ENCODE measurements at places on chromosomes 5 and 9.

GRCh38 chr5:55226934-55227663, at the start of gene MCIDAS:
Gene MCIDAS, minus strand, starts transcription at chr5:55227315. Its CDS starts 177 bp downstream, at chr5:55227138.
- DNase-seq: peak; percentile 61

DNA sequence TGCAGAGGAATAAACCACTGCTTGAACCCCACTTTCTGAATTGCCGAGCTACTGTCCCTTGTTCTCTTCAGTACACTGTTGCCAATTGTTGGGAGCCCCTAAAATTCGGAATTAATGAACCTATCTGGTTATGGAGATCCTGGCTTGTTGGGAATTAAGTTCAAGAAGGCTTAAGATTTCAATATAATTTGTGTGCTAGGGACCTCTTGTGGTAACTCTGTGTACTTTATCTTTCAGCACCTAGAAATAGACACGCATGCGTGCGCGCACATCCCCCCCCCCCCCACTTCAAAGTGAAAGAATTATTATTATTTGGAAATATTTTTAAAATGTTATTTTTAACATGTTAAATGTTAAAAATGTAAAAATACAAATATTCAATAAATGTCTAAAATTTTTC, 53.3 kb upstream of the FAM169A start:
- DNase-seq: no peak

- no peak for DNase-seq
Measured at GRCh38 chr5:66362046-66362445, 217.9 kb downstream of the SREK1 start.

GRCh38 chr5:60945813-60946187, 795 bp downstream of the NDUFAF2 start:
- no peak for DNase-seq

GRCh38 chr5:60535198-60535597, 164.8 kb downstream of the DEPDC1B start:
- DNase-seq: no peak

DNA sequence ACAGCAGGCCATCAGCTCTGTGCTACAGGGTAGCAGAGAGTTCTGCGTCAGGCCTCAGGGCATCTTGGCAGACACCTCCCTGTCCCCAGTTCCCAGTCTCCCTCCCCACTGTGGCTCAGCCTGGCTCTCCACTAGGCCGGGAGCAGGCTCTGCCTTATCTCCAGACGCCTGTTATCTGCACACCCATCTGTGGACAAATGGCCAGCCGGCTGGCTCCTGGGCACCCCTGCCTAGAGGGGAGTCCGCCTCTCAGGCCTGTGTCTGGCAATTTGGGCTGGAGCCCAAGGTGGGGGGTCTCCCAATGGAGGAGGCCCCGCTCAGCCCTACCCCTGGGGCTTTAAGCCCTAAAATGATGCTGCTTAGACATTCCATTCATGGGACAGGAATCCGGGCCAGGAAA, 39.2 kb upstream of the HAND1 start:
- no peak for DNase-seq

Data from stimulated activated CD4-positive, alpha-beta T cell treated with anti-CD3 and anti-CD28 coated beads, Interleukin-4, amount 100 ng/mL, for 24 hours (primary cell).